ENCODE measurements at places on chromosomes 13 and 19.
A peak's percentile ranks its signal among the peaks of the same experiment; 100 is the strongest.

DNA sequence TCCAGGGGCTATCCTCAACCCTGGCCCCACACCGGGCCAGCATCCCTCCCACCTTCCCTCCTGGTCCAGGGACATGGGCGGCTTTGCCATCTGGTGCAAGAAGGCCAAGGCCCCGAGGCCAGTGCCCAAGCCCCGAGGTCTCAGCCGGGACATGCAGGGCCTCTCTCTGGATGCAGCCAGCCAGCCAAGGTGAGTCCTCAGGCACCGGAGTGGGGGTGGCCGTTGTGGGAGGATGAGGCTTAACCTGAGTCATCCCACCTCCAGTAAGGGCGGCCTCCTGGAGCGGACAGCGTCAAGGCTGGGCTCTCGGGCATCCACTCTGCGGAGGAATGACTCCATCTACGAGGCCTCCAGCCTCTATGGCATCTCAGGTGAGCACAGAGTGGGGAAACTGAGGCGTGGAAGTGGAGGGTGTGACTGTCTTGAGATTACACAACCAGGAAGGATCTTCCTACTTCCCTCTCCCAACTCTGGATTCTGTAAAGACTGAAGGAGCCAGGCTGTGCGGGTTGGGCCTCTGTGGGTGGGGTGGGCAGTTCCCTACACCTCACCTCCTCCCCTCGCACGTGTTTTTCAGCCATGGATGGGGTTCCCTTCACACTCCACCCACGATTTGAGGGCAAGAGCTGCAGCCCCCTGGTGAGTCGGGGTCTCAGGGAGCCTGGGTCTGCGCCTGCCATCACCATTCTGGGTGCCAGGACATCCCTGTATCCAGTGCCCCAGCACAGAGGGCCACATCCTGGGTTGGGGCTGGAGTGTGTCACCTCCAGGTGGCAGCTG, 3.8 kb downstream of the MVB12A start:
- DNase-seq: no peak

GRCh38 chr19:13300421-13301030, 150.3 kb downstream of the IER2 start:
- no peak for DNase-seq

GRCh38 chr19:38429811-38430156, 3.7 kb upstream of the RYR1 start:
- DNase-seq: no peak

GRCh38 chr19:48715681-48716171, 3.8 kb downstream of the MAMSTR start:
- no peak for DNase-seq

- no peak for DNase-seq
Observed at GRCh38 chr19:4844348-4845179, 13.1 kb upstream of the TICAM1 start.

DNA sequence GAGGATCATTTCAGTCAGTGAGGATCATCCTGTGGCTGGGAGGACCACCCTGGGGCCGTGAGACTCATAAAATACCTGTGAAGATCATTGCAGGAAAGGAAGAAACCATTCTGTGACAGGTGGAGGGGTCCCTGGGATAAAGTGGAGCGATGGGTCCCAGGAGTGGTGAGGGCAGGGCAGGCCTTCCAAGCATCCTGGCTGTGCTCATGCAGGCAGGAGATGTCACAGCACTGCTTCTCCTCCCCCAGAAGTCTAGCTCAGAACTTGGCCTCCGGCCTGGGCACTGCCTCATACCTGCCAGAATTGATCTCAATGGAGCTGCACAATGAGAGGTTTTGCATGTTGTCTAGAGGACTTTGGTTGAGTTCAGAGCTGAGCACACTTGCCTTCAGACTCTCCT, 11.1 kb downstream of the KLK1 start:
- DNase-seq: no peak

DNA sequence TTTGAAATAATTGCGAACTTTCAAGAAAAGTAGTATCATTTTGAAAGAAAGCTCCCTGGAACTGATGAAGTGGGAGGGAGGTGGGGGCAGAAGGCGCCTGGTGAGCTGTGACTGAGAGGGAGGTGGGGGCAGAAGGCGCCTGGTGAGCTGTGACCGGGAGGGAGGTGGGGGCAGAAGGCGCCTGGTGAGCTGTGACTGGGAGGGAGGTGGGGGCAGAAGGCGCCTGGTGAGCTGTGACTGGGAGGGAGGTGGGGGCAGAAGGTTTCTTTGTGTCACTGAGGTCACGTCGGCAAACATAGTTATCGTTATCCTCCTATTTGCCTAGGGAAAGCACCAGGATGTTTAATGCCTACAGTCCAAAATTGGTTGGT, 24.2 kb downstream of the C2CD4C start:
- no peak for DNase-seq

DNA sequence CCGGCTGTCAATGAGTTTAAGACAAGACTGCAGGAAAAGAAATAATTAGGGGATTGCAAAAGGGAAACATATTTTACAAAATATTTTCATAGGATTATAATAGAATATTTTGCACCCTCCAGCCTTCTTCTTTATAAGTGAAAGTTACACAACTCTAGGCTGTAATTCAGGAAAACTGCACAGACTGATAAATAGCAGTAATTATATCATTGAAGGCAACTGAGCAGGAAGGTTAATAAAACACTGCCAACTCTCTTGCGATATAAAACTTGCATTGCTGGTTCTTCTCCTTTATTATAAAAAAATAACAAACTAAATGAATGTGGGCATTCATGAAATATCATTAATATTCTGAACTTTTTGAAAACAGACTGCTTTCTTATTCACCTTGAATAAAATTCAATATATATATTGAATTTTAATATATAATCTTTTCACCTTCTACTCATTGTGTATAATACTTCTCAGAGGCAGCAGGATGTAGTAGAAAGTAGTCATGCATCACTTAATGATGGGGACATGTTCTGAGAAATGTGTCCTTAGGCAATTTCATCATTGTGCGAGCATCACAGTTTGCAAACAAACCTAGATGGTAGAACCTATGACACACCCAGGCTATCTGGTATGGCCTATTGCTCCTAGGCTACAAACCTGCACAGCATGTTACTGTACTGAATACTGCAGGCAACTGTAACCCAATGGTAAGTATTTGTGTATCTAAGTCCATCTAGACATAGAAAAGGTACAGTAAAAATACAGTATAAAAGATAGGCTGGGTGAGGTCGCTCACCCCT, 24.9 kb upstream of the STARD13 start:
- DNase-seq: no peak

- DNase-seq: no peak
Observed at GRCh38 chr19:51392701-51393100, 2.3 kb upstream of the C19orf84 start.

- no peak for DNase-seq
Observed at GRCh38 chr19:7109678-7110289, 40.3 kb downstream of the ZNF557 start.

- no peak for DNase-seq
Observed at GRCh38 chr13:47277774-47278173, 380.9 kb upstream of the HTR2A start.

- DNase-seq: no peak
Observed at GRCh38 chr13:93307136-93307535, 80.5 kb downstream of the GPC6 start.

DNA sequence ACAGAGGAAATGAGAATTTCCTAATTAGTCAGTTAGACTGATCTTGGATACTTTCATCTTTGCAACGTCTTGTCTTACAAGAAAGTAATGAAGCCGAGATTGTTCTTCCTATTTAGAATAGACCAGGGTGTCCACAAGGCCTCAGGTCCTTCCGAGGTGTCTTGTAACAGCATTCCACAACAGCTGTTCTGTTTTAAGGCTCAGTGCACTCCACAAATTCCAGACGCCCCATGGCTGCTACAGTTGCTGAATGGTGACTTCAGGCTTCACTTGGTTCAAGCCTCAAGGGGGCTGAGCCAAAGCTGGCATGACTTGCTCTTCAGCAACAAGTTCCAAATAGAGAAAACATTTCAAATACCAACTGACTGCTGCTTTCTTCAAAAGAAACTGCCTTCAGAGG, 143.4 kb downstream of the SHISA2 start:
- no peak for DNase-seq

DNA sequence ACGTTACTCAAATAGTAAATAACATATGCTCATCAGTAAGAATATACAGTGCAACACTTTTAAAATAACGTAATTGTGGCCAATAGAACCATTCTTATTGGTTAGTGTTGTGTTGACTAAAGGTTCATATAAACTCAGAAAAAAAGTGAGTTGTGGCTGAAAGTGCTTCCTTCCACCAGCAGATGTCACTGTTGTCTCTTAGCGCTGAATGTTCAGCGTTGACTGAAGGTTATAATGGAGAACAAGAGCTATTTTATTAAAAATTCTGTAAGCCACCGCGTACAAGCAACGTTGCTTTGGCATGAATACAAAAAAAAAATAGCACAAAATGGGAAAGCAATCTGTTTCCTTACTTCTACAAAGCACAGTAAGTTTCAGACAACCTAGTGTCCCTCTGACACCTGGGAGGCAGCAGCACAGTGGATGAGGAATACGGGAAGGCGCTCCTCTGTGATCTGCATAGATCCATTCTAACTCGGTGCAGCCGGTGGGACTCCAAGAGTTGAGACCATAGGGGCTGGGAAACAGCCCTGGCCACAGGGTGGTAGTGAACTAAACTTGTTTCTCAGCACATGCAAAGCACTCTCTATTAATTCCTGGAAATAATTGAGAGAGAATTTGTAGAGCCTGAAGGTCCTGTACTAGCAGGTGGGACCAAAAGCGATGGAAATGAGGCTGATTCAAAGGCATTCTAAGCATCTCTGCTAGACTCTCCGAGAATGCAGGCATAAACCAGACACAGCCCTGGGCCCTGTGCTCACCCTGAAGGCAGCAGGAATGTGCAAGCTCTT, 23.9 kb upstream of the OXGR1 start:
- DNase-seq: peak; percentile 35

DNA sequence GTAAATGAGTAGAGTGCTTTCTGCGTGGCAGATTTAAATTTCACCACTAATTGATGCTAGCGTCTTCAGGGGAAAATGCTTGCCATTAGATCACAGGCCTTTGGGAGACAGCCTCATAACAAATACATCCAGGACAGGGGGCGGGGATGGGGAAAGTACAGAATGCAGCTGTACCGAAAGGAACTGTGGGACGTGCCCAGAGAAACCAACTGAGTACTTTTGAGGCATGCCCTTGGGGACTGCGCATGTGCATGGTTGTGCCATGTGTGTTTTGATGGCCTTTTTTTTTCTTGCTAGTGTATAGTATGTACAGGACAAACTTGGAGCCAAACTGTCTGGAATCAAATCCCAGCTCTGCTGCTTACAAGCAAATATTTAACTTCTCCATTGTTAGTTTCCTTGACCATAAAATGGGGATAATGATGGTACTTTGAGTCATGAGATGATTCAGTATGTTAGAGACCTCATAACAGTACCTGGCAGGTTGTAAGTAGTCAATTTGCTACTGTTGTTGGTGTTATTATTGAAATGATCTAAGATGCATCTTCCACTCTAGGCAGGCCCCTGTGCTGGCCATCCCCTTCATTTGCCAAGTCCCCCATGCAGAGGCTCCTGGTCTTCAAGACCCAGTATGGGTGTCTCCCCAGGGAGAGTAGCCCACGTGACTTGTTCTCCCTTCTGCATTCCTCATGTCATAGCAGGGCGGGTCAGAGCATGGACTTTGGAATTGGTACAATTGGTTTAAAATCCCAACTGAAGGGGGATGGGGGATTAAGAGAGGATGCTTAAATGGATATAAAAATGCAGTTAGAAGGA, 68.3 kb upstream of the NPAS1 start:
- peak; percentile 46 for DNase-seq

GRCh38 chr13:62625214-62625881, 1209.7 kb upstream of the PCDH20 start:
- DNase-seq: no peak

GRCh38 chr19:6813659-6814058, 41.2 kb downstream of the VAV1 start:
- no peak for DNase-seq

- DNase-seq: no peak
Observed at GRCh38 chr19:46393456-46394401, 19.6 kb downstream of the CCDC8 start.

- DNase-seq: peak; percentile 4
Observed at GRCh38 chr13:107650081-107650701, 565.1 kb downstream of the LIG4 start.

DNA sequence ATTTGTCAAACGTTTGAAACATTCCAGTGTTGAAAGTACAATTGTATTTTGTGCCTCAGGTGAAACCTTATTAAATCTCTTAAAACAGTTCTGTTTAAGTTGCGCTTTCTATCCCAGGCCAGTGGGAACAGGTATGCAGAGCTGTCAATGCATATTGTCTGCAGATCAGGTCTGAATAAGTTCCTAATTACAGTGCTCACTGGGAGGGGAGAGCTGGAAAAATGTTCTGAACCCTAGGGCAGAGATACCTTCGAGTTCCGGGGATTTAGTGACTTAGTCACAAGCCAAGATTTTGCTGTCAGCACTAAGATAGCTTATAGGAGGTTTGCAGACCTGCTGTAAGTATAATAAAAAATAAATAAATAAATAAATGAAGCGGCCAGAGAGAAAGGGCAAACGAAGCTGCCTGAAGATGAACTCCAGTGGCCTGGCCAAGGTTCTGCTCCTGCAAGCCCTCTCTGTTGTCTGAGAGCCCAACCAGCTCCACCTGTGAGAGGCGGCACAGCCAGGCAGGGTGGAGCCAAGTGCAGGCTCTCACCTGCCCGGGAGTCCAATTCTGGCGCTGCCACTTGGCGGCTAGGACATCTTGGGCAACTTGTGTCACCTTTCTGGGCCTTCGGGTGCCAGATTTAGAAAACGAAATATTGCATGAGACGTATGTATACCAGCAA, 97.9 kb upstream of the SLC7A1 start:
- DNase-seq: no peak

DNA sequence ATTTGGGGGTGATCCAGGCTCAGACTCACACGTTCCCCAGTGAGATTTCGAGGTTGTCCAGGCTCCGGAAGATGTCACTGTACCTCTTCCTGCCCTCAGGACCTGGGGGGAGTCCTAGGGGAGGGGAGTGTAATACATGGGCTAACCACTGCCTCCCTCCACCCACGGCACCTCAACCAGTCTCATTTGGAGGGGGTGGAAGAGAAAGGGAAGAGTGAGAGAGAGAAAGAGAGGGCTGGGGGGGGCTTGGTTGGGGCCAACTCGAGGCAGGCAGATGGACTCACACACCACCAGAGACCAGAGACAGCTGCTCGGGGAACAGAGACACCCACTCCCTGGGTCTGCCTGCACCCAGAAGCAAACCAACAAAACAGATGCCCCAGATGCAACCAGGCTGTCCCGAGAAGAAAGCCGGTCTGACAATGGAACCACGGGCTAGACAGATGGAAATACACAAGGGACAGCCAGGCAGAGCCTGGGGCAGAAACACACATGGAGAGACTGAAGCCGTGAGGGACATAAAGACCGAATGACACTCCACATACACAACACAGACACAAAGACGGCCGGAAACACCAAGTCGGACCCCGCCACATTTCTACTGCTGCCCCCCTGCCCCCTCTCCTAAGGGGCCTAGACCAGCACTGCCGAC, 825 bp downstream of the GMIP start:
- DNase-seq: peak; percentile 53

- DNase-seq: no peak
Observed at GRCh38 chr13:51839711-51840540, 5.1 kb downstream of the TMEM272 start.

All from stimulated activated CD4-positive, alpha-beta T cell treated with anti-CD3 and anti-CD28 coated beads, Interleukin-4, amount 100 ng/mL, for 24 hours (primary cell).